ENCODE measurements at places on chromosomes 13 and 19.

- DNase-seq: peak; percentile 51
Measured at GRCh38 chr13:74026753-74027152, 107.5 kb downstream of the KLF12 start.

- DNase-seq: peak; percentile 3
Measured at GRCh38 chr13:78875792-78876580, 217.0 kb upstream of the OBI1 start.

DNA sequence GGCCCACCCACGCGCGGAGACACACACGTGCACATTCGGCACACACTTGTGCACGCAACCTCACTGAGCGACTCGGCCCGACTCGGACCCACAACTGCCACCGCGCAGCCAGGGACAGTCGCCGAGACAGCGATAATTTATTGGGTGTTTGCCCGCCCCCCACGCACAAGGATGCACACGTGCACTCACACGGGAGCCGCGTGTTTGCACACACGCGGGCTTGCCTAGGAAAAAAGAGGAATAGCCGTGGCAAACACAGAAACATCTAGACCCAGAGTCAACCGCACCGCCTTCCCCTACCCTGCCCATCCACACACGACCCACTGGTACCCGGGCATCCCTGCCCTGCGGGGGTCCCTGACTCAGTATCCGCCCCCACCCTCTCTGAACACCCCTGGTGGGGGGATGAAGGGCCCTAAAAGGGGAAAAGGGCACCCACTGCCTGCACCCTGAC is 1.1 kb upstream of the SSBP4 start:
- peak; percentile 57 for DNase-seq

GRCh38 chr13:30892966-30893365 is 13.1 kb upstream of the MEDAG start:
- peak; percentile 27 for DNase-seq

DNA sequence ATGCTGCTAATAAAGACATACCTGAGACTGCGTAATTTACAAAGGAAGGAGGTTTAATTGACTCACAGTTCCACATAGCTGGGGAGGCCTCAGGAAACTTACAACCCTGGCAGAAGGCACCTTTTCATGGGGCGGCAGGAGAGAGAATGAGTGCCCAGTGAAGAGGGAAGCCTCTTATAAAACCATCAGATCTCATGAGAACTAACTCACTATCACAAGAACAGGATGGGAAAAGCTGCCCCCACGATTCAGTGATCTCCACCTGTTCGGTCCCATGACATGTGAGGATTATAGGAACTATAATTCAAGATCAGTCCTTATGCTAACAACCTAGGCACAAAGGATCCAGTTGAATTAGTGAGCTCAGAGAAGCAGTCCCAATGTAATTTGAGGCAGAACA is 59.4 kb downstream of the GPC6 start:
- no peak for DNase-seq

- peak; percentile 40 for DNase-seq
Measured at GRCh38 chr19:54481326-54481930, 8.3 kb upstream of the CDC42EP5 start.

GRCh38 chr19:47229676-47230053 is 1.3 kb downstream of the BBC3 start:
- DNase-seq: peak; percentile 32

- DNase-seq: no peak
Measured at GRCh38 chr19:4816202-4816949, 15.1 kb downstream of the TICAM1 start.

DNA sequence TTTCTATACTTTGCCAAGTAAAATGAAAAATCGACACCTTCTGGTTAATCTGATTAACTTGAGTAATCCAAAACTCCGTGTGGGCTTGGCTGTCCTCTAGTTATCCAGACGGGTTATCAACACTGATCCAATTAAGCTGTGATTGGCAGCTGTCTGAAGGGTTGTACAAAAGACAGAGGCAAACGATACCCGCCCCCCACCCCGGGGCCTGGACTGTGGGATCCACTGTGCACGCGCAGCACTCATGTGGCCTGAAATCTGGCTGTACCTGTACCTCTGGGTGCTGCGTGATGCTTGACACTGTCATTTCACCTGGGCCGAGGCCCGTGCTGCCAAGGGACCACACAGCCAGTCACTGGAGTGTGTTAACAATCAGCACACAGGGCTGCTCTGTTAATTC is 53.5 kb downstream of the COL4A2 start:
- DNase-seq: no peak

DNA sequence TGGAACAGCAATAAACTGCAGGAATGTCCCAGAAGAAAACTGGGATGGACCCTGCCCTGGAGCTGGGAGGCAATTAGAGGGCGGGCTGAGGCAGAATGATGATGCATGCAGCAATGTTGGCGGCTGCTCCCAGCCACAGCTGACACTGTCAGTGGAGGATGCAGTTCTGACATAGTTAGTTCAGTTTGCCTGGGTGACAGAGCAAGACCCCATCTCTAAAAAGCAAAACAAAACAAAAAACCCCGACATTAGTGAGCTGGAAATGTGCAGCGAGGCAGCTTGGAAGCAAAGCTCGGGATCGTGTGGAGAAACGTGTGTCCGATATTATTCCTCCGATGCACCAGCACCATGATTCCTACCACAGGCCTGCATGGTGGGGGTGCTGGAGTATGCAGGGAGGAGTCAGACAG is 110.1 kb upstream of the UQCRFS1 start:
- no peak for DNase-seq

DNA sequence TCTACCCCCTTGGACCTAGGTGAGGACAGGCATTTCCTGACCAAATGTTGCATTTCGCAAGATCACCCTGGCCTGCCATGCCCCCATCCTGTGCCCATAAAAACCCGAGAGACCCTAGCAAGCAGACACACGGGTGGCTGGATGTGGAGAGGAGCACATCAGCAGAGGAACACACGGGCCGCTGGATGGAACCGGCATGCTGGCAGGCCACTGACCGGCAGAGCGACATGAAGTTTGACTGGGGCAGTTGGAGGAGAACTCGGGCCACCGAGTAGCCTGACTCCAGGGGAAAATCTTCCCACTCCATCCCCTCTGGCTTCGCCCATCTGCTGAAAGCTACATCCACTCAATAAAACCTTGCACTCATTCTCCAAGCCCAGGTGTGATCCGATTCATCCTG is 329.3 kb downstream of the FGF9 start:
- no peak for DNase-seq

- no peak for DNase-seq
Measured at GRCh38 chr19:13869281-13869680, 7.7 kb upstream of the NANOS3 start.

GRCh38 chr13:113145911-113146598 is 12.4 kb upstream of the PROZ start:
- no peak for DNase-seq

DNA sequence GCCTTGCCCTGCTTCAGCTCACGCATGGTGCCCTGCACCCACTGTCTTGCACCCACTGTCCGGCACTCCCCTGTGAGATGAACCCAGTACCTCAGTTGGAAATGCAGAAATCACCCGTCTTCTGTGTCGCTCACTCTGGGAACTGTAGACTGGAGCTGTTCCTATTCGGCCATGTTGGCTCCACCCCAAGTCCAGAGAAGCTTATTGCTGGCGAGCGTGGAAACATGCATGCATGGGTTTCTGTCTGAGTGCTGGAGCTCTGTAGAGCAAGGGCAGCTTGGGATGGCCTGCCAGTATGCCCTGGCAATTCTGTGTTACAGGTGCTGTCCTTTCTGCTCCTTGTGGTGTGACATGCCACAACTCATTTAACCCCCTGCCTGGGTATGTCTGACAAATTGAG is 152.8 kb downstream of the SHISA2 start:
- DNase-seq: no peak

- DNase-seq: no peak
Measured at GRCh38 chr19:16779539-16780163, 49.5 kb upstream of the SIN3B start.

DNA sequence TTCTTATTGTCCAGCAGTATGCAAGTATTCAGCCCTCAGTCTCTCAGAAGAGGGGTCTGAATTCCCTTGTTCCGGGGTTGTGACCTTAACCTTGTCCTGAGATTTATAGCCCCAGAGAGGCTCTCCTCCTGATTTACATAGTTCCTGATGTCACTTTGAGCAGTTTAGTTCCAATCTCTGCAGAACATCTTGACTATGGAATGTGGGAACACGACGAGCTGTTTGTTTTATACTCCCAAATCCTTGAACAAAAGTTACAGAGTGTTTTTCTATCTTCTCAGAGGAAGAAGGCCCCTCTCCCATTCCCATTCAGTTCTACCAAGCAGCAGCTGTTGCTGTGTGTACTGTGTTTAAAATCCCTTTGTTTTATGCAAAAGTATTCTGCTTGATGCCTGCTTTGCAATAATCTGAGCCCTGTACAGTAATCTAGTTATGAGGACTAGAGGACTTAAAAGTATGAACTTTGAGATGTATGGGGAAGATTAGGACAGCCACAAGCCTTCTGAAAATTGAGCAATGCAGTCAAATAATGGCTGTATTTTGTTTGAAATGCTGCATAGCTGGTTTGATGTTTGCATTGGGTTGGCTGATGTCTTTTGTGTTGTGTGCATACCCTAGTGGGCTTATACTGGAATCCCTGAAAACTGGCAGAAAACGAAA is 74.7 kb downstream of the KL start:
- no peak for DNase-seq

DNA sequence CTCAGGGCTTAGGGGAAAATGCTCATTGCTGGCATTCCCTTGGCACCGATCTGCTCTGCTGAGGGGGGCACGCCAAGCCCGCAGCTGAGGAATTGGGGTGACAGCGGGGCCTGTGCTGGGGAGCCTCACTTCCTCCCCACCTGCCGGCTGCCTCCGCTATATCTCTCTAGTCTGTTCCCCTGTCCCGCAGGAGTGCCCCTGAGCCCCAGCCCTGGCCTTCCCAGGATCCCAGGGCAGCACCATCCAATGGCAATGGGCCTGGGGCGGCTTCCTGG is 9.5 kb downstream of the STXBP2 start:
- DNase-seq: no peak

DNA sequence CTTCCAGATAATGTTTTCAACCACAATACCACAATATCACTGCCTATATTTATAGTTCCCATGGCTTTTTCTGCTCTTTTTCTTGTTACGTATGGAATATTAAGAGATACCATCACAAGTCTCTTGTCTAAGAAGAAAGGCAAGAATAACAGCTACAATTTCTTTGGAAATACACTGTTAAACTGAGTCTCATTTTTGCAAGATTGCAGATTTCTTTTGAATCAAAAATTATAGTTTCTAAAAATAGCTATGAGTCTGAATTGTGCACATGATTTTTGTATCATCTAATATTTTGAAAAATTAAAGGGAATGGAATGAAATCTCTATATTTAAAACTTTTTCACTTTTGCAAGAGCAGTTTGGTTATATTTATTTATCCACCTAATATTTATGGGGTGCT is 1120.8 kb downstream of the EFNB2 start:
- no peak for DNase-seq

DNA sequence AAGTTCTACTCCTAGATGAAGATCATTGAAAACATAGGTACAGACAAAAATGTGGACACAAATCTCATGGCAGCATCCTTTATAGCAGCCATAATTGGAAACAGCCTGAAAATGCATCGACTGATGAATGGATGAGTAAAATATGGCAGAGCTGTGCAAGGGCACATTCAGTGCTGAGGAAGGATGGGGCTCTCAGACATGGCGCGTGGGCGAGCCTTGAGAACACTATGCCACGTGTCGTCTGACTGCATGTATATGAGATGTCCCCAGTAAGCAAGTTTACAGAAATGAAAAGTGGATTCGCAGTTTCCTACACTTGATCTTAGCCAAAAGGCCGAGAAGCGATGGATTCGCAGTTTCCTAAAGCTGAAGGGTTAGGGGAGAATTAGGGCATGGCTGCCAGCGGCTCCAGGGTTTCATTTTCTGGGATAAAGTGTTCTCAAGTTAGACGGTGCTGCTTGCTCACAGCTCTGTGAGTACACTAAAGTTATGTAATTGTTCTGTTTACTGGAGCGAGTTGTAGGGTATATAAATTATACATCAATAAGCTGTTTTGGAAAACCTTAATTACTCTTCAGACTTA is 78.0 kb downstream of the RAB20 start:
- no peak for DNase-seq

Data from activated CD4-positive, alpha-beta T cell treated with anti-CD3 and anti-CD28 coated beads, Interleukin-2, amount 50 U/mL, for 48 hours (primary cell).